ENCODE measurements at places on chromosomes 16 and 17.
A peak's percentile ranks its signal among the peaks of the same experiment; 100 is the strongest.

- no peak for DNase-seq
These were observed 53.9 kb upstream of the ACSF3 start for GRCh38 chr16:89039756-89040155.

GRCh38 chr17:47203984-47204721 lies 5.0 kb upstream of the MYL4 start:
- no peak for DNase-seq

GRCh38 chr17:58531661-58532554 lies 17.5 kb upstream of the MTMR4 start:
- DNase-seq, result no peak

GRCh38 chr16:57607676-57608461 lies 20.6 kb upstream of the ADGRG1 start:
- DNase-seq, result no peak

DNA sequence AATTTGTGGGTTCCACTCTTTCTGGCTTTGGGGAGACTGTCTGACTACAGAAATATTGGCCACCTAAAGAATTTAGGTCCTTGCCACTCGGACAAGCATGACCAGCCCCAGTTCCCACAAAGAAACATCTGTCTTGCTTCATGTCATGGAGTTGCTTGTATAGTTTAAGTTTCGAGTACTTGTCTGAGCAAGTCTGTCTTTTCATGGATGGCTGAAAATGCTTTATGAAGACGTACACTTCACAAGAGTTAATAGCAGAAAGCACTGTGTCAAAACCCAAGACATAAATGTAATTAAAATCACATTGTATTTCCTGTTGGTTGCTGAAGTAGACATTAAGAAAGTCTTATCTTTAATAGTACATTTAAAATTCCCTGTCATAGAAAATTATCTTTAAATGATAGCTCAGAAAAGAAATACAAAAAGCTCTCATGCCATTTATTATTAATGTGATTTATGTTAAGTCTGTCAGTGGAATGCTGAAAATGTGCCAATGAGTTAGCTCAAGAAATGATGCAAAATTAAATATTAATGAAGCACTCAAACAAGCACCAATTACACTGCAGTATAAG lies 29.8 kb upstream of the XYLT2 start:
- no peak for DNase-seq

DNA sequence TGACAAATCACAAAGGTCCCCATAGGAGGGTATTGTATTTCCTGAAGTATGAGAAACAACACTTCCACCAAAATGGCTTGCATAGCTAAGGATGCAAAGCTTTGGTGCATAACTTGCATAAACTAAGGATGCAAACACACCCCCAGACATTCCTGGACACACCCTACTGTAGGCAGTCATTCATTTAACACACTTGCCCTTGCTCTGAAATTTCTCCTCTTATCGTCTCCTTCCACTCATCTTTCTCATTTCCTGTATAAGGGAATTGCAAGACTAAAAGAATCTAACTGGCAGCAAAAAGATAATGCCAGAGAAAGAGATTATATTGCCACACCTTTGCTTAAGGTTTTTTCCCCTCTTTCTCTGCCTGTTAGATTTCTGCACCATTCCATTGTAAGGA lies 28.3 kb downstream of the CHD9 start:
- DNase-seq, result no peak

DNA sequence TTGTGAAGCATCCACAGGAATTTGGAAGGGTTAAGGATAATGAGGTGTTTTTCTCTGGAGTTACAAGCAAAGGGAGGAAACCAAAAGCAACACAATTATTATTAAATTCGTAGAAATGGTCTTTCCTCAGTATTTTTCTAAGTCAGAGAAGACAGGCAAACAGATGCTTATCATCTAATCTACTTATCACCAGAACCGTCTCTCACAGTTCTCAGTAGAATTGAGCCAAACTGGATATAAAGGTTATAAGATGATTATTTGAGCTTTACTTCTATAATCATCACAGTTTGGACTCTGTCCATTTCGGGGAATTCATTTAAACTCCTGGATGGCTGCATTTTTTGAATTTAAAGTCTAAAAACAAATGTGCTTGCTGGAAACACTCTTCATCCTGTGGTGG lies 245.0 kb downstream of the KCNJ2 start:
- no peak for DNase-seq

DNA sequence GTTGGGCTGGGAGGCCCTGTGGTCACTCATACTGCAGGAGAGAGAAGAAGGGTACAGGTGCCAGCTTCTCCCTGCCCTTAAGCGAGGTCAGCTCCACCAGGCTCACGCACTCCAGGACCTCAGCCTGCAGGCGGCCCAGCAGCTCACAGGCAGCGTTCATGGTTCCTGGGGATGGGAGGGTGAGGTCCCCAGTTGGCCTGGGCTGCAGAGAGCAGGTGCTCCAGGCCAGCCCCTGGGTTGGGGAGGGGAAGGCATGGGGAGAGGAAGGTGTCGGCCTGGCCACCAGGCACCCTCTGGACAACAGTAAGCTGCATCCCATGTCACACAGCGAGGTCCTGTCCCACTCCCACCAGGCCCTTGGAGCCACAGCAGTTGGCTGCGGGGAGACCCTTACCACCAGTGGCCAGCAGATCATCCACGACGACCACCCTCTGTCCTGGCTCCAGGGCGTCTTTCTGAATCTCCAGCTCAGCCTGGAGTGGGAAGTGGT lies 2.0 kb downstream of the APRT start:
- DNase-seq, result no peak

GRCh38 chr17:29245401-29245800 lies 1.3 kb upstream of the CRYBA1 start:
- no peak for DNase-seq

GRCh38 chr17:39364236-39365025 lies 37.0 kb downstream of the FBXL20 start:
- no peak for DNase-seq

DNA sequence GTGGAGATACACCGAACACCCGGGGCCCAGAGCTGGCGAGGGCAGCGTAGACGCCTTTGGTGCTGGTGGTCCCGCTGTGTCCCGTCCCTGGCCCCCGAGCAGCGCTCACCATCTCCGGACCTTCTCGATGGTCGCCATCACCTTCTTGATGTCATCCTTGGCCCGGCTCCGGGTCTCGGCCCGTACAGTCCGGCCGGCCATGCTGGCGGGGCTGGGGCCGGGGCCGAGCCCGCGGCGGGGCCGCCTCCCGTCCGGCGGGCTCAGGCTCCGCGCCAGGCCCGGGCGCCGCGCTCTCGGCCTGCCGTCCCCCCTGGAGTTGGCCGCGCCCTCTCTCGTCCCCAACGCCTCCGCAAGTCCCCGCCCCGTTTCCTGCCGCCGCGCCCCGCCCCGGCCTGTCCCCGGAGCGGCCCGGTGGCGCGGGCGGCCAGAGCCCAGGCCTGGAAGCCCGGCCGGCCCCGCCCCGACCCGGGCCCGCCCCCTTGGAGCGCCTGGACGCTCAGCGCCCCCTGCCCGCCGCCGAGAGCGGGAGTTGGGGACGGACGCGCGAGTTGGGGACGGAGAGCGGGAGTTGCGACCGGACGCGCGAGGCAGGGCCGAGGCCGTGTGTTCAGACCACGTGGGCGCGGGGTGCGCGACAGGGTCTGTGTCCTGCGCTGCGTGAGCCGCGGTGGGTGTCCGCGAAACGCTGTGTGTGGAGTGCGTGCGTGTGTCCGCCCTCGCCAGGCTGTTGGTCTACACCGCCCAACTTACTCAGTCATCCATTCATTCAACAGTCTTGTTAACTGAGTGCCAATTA lies at the start of gene BCL7C:
TSS of gene BCL7C (minus strand) at position 334 of the 796 bp plus-strand sequence. CDS start at position 201, 133 bp downstream.
- DNase-seq, result peak; percentile 83

- DNase-seq, result no peak
These were observed 110.2 kb upstream of the LHX1 start for GRCh38 chr17:36827081-36827480.

- DNase-seq, result no peak
These were observed 1.7 kb downstream of the TMC6 start for GRCh38 chr17:78126895-78127238.

GRCh38 chr16:77219437-77219836 lies 20.2 kb downstream of the SYCE1L start:
- DNase-seq, result no peak

GRCh38 chr17:7915611-7916384 lies at the start of gene RNF227:
RNF227 (minus strand) TSS chr17:7916289; CDS start chr17:7916195, 94 bp downstream.
- DNase-seq, result peak; percentile 94

GRCh38 chr17:44314524-44314868 lies 6.1 kb downstream of the RUNDC3A start:
- DNase-seq, result no peak

DNA sequence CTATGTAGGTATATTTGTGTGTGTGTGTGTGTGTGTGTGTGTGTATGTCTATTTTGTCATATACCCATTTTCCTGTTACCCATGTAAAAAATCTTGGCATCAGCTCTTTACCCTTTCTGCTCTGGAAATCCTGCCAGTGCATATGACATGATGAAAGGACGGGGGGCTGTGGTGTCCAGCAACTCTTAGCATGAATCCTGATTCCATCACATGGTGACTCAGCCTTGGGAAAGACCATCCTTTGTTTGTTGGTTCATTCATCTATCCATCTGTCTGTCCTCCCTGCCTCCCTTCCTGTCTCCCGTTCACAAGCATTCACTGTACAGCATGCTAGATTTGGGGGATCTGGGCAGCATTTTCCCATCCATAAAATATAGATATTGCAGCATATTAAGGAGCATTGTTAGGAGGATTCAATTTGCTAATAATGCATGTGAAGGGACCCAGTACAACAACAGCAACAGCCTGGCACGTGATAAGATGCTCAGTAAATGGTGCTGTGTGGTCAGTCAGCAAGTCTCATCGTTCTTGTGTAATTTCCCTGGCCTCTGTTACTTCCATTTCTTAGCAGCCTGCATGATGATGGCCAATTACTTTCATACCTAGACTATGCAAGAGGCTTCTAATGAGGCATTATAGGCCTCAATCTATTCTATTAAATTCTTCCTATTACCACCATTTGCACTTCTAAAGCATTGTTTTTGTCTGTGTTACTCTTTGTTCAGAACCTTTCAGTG lies 191.0 kb downstream of the PRKCA start:
- no peak for DNase-seq

DNA sequence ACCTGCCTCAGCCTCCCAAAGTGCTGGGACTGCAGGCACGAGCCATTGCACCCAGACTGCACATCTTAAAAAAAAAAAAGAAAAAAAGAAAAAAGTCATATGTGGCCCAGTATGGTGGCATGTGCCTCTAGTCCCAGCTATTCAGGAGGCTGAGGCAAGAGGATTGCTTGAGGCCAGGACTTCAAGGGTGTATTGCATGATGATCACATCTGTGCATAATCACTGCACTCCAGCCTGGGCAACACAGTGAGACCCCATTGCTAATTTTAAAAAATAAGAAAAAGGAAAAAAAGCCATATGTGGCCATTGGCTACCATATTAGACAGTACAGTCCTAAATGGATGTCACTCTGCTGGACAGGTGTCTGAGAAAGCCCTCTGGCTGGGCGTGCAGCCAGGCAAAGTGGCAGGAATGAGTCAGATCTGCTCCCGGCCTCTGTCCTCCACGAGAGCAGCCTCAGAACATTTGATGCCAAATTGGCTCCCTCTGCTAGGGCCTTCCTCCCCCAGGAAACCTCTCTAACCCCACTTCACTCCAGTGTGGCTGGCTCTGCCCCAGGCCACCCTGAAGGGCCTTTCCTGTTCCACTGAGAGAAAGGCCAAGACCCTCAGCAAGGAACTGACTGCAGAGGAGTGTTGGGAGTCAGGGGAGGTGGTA lies 14.7 kb downstream of the CA7 start:
- peak; percentile 33 for DNase-seq

DNA sequence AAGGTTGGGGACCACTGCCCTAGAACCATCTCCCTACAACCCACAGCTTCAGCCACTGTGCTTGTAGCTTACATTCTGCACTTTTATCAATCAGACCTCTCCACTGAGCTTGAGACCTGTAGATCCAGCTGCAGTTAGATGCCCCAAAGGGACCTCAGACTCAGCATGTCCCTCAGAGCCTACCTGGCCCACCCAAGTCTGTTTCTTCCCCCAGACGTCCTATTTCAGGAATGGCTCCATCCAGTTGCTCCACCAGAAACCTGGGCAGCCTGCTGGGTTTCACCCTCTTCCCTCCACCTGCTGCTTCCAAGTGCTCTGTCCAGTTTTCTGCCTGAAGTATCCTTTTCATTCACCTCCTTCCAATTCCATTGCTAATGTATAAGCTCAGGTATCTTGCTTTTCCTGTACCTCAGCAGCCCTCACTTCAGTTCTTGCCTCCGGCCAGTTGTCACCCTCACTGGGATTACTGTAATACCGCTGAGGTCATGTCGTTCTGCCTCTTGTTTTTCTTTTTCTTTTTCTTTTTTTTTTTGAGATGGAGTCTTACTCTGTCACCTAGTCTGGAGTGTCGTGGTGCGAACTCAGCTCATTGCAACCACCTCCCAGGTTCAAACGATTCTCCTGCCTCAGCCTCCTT lies 55.0 kb downstream of the GNA13 start:
- DNase-seq, result no peak

DNA sequence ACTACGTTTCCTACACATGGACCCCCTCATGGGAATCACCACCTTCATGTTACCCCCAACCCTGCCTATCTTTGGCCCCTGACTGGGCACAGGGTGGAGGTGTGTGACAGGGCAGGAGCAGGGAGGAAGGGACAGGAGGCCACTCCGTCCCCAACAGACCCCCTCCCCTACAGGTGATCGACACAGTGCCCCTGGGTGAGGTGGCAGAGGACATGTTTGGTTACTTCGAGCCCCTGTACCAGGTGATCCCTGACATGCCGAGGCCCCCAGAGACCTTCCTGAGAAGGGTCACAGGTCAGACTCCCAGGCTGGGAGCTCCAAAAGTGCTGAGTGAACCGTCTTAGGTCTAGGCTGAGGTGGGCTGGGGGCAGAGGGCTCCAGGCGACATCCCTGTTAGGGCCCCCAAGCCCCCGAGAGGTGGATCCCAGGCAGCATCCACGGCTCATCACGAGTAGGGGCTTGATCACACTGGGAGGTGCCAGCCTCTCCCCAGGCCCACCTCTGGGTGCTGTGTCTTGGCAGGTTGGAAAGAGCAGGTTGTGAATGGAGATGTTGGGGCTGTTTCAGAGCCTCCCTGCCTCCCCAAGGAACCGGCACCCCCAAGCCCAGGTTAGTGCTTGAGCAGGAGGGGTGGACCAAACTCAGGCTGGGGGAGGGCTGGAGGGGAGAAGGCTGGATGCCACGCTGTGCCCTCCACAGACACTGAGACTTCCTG lies 1.5 kb downstream of the ACBD4 start:
- no peak for DNase-seq

- peak; percentile 62 for DNase-seq
These were observed 4.8 kb downstream of the P2RX1 start for GRCh38 chr17:3911271-3912053.

Data from SHP77 treated with DMSO at 0.1 percent for 48 hours (cell line).